ENCODE measurements at places on chromosomes 12 and 14. TPM values are rescaled to one million over a fixed set of nuclear protein-coding genes. Genes with fewer than 3 reads are reported as not detected.

Gene KCNH3
- 9.1 TPM for total RNA-seq

Gene TTC6
- not detected for total RNA-seq

Gene NYNRIN
- 0.05 TPM for total RNA-seq

Gene APAF1
- total RNA-seq = 17.9 TPM

Gene CAPS2
- total RNA-seq = 3.2 TPM

Gene NRDE2
- total RNA-seq = 19.2 TPM

Gene TOGARAM1
- total RNA-seq = 7.9 TPM

Gene TAS2R7
- not detected for total RNA-seq

Gene GUCY2C
- total RNA-seq = not detected

Gene PARPBP
- total RNA-seq = 26.2 TPM

Gene SERPINA5
- total RNA-seq = not detected

DNA sequence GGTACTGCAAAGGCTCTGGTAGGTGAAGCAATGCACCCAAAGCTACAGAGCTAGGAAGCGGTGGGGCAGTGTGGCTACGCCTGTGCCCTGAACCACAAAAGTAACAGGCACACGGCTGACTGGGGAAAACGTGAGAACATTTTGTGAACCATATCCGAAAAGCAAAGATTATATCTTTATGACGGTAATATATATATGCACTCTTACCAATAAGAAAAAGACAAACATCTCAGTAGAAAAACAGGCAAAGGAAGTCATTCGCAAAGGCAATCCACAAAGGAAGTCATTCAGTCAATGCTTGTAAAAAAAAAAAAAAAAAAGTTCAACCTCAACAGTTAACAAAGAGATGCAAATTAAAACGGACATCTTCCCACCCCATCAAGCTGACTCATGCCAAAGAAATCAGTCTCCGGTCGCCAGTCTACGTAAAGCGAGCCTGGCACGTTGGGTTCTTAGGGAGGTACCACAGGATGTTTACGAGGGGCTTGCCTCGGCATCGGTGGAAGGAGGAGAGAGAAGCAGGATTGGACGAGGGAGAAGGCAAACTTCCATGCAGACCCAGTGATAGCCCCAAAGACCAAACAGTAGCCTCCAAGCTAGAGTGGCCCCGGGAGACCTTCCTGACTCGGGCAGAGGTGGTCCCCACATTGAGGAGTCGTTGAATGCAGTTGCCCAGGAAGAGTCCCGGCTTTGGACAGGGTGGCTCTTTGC is 39.4 kb upstream of the PPP2R5C start:
- H3K4me1 ChIP-seq = peaks cover 37% of the 10 kb centered on the region
- no peaks in the 10 kb centered on the region for H3K27me3 ChIP-seq
- H3K36me3 ChIP-seq = no peaks in the 10 kb centered on the region

DNA sequence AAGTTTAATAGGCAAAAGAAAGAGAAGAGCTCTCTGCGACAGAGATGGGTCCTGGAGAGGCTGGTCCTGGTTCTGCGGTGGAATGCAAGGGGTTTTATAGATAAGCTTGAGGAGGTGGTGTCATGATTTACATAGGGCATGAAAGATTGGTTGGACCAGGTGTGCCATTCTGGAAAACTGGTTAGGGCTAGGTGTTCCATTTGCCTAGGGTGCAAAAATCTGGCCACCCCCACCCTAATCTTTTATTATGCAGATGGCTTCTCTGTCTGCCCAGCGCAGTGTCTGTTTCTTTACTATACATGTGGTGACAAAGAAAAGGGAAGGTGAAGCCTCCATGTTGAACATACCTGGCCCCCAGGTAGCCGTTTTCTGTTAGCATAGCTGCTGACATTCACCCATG is 65.4 kb downstream of the ERC1 start:
- no peak overlapping the region for H3K4me3 ChIP-seq
- no peak for DNase-seq
- H3K36me3 ChIP-seq = peaks cover 30% of the 10 kb centered on the region

DNA sequence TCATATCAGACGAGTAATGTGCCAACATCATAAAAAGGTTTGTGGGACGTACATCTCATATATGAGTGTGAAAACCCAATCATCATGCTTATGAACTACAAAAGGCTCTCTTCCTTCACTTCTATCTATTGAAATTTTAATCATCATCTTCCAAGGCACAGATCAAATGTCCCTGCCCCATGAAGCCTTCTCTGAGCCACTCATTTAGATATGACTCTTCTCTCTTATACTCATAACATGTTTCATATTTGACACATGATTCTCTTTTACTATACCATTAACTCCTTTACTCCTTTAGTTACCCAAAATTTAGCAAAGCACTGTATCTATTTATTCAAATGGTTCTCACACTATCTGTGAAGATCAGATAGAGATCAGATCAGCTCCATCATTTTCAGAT is 22.2 kb downstream of the RALGAPA1 start:
- peaks cover 11% of the 10 kb centered on the region for H3K36me3 ChIP-seq
- no peaks in the 10 kb centered on the region for H3K27me3 ChIP-seq
- no peak overlapping the region for H3K4me3 ChIP-seq
- no peak for DNase-seq
- H3K4me1 ChIP-seq = peaks cover 36% of the 10 kb centered on the region

DNA sequence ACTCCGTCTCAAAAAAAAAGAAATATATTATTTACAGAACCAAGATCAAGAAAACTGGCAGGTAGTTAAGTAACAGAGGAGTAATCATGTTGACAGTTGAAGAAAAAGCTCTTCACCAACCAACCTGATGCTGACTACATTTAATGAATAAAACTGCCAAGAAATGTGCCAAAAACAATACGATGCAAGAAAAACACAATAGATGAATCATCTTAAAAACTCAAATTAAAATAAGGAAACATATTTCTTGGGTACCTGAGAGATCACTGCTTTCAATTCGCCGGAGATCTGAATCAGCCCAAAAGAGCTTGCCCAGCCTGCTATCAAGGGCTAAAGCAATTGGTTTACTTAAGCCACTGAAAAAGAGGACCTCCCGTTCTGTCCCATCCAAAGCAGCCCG is 76.4 kb downstream of the BCL2L14 start:
- no peaks in the 10 kb centered on the region for H3K36me3 ChIP-seq
- no peak overlapping the region for H3K27ac ChIP-seq
- no peak overlapping the region for H3K4me3 ChIP-seq

DNA sequence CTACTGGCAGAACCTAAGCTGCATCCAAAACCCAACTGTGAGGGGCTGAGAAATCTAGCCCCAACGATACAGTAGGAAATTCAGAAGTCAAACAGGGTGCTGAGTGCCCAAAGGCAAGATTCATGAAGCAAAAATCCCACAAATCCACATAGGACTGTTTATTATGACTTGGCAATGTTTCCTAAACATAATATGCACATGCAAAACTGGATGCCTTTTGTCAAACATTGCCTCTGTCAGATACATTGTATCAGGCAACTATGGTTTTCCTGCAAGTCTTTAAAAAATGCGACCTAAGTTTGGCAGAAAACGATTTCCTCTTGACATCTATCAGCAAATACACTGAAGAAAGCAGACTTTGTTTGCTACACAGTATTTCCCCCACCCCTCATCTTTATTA is 27.3 kb upstream of the YARS2 start:
- H3K27ac ChIP-seq = no peak overlapping the region
- DNase-seq = no peak
- no peaks in the 10 kb centered on the region for H3K4me1 ChIP-seq
- peaks cover 19% of the 10 kb centered on the region for H3K27me3 ChIP-seq
- no peak overlapping the region for H3K4me3 ChIP-seq

DNA sequence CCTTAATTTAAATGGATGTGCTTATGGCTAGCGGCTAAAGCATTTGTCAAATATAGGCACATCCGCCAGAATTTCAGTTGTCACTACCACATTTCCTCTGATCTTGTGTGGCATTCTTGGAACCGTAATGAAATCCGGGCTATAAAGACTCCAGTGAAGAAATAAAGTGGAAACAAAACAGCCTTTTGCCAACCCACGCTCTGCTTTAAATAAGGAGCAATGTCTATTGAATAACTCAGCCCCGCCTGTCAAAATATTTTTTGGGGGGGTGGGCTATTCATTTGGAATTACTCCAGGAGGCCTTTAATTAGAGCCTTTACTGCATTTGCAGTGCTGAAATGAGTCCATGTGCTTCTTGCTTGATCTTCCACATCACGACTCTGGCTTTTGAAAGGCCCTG is 179.6 kb upstream of the RPH3A start:
- peaks cover 8% of the 10 kb centered on the region for H3K27me3 ChIP-seq
- no peaks in the 10 kb centered on the region for H3K4me1 ChIP-seq
- no peaks in the 10 kb centered on the region for H3K36me3 ChIP-seq
- no peak overlapping the region for H3K4me3 ChIP-seq
- H3K27ac ChIP-seq = no peak overlapping the region

GRCh38 chr14:79064214-79064613 is 894.0 kb downstream of the NRXN3 start:
- DNase-seq = no peak
- H3K4me1 ChIP-seq = no peaks in the 10 kb centered on the region
- no peaks in the 10 kb centered on the region for H3K27me3 ChIP-seq
- no peak overlapping the region for H3K27ac ChIP-seq
- H3K4me3 ChIP-seq = no peak overlapping the region

- H3K4me3 ChIP-seq = no peak overlapping the region
- H3K4me1 ChIP-seq = peaks cover 40% of the 10 kb centered on the region
- no peak overlapping the region for H3K27ac ChIP-seq
These were observed 1.6 kb upstream of the ARID4A start for GRCh38 chr14:58296726-58297125.

DNA sequence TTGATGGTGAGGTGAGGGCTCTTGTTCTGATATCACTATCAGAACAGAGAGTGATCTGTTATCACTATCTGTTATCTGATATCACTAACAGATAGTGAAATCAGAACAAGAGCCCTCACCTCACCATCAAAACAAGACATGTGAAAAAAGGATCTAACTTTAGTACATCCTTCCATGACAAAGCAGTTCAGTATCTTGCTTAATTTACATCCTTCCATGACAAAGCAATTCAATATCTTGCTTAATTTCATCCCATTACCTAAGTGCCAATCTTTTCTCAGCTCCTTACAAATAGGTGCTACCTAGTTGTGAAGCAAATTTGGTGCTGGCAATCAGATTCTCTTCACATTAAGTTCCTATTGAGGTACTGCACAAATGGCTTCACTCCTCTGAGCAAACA is 1865.6 kb upstream of the FLRT2 start:
- DNase-seq = no peak
- no peak overlapping the region for H3K27ac ChIP-seq
- H3K4me3 ChIP-seq = no peak overlapping the region
- no peaks in the 10 kb centered on the region for H3K4me1 ChIP-seq
- no peaks in the 10 kb centered on the region for H3K27me3 ChIP-seq

DNA sequence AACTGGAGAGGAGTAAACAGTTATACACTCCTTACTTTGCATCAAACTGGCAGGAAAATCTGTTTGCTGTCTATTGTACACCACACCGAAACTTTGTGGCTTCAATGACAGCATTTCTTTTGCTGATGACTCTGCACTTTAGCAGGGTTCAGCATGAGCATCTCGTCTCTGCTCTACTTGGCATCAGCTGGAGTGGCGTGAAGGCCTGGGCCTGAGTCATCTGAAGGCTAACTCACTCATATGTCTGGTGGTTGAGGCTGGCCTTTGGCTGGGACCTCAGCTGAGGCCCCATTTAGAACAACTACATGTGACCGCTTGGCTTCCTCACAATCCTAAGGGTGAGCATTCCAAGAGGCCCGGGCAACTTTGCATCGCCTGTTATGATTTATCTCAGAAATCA is 28.7 kb upstream of the REP15 start:
- no peaks in the 10 kb centered on the region for H3K36me3 ChIP-seq
- H3K4me1 ChIP-seq = no peaks in the 10 kb centered on the region
- no peak overlapping the region for H3K27ac ChIP-seq
- H3K27me3 ChIP-seq = peaks cover 1% of the 10 kb centered on the region

DNA sequence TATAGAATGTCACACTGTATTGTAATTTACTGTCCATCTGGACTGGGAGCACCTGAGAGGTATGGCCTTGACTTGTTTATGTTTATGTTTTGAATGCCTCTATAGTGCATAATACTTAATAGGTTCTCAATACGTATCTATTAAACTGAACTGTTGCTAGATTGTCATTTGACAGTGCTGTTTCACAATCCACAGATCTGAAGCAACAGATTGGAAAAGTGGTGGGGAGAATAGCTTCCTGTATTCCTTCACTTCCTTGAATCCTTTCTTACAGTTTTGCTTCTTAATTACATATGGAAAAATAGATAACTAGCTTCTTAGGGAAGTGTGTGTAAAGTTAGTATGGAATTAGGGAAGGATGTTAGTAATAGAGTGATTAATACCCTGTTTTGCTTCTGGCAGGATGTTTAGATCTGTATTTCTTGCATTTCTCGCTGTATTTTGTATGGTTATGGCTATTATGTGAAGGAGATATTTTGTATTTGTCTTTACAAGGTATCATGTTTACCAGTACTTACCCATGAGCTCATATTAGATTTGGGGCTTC is 4.5 kb downstream of the CNOT2 start:
- H3K27ac ChIP-seq = peak overlapping the region; percentile 53
- peaks cover 70% of the 10 kb centered on the region for H3K4me1 ChIP-seq
- H3K36me3 ChIP-seq = peaks cover 21% of the 10 kb centered on the region
- no peaks in the 10 kb centered on the region for H3K27me3 ChIP-seq

GRCh38 chr12:62562846-62563245 is 96.2 kb downstream of the MON2 start:
- H3K4me1 ChIP-seq = no peaks in the 10 kb centered on the region
- H3K4me3 ChIP-seq = no peak overlapping the region
- no peak overlapping the region for H3K27ac ChIP-seq
- no peaks in the 10 kb centered on the region for H3K27me3 ChIP-seq

GRCh38 chr14:70827752-70828151 is 18.4 kb upstream of the MAP3K9 start:
- DNase-seq = no peak
- no peak overlapping the region for H3K4me3 ChIP-seq
- peaks cover 14% of the 10 kb centered on the region for H3K27me3 ChIP-seq
- peaks cover 6% of the 10 kb centered on the region for H3K4me1 ChIP-seq

- no peaks in the 10 kb centered on the region for H3K36me3 ChIP-seq
- no peak overlapping the region for H3K4me3 ChIP-seq
- H3K27me3 ChIP-seq = no peaks in the 10 kb centered on the region
These were observed 1198.5 kb downstream of the FSCB start for GRCh38 chr14:43308421-43309110.

DNA sequence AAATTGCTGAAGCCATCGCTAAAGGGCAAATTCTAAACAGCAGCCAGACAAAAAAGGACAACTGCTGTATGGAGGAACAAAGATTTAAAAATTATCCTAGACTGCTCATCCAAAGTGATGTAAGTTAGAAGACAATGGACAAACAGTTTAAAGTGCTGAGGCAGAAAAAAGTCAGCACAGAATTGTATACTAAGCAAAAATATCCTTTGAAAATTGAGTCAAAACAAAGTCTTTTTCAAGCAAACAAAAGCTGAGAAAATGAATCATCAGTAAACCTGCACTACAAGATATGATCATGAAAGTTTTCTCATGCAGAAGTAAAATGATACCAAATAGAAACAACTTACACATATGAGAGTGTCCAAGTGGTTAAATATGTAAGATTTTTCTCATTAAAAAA is 43.6 kb downstream of the EML5 start:
- no peak overlapping the region for H3K4me3 ChIP-seq
- no peaks in the 10 kb centered on the region for H3K27me3 ChIP-seq
- DNase-seq = no peak
- H3K27ac ChIP-seq = no peak overlapping the region
- H3K4me1 ChIP-seq = no peaks in the 10 kb centered on the region
